Kidney glomerular epithelial cell (primary cell): ENCODE measurements at places on chromosomes 3 and 15.

DNA sequence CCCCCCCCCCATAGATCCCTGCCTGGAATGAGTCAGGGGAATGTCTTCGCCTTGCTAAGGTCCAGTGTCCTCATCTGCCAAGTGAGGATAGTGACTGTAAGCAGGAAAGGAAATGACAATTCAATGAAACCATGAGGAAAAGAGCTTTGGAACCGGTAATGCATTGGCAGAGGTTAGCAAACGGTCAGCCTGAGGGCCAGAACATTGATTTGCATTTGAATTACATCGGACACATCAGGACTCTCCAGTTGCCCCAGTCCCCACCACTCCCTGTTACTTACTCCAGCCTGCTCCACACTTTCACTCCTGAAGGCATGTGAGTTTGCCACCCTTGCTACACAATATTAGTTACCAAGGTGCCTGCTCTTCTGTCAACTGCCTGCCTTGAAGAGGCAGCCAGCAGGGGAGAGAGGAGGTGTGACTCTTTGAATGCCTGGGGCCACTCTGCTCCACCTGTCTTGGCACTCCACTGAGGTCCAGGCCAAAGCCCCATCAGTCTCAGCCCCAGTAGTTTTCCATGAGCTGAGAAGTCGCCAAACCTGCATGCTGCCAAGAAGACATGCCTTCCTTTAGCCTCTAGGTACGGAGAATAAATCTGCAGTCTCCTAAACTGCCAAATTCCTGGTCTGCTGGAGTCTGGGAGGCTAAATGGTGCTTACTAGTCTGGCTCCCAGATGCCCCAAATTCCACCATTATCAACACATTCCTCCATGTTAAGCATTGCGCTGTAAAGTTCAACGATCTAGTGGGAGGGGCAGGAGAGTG is 191.7 kb upstream of the TLE3 start:
- no peak for DNase-seq

DNA sequence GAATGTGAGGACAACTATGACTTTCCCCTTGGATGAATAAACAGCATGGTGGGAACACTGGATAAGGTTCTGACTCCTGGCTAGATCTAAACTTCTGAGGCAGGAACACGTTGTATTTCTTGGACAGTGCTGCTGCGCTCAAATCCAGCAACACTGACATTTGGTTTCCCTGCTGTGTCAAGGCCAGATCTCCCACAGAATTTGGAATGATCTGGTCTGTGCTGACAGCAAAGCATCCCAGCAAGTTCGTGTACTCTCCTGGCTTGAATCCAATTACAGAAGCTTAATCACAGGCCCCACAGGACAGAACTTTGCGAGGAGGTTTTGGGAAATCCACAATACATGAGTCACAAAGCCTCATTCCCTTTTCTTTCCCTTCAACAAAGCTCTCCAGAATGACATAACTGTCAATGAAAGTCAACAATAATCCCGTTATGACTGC is 92.5 kb downstream of the ADAMTS9 start:
- DNase-seq = no peak

GRCh38 chr3:186454881-186455703 is 89.1 kb downstream of the CRYGS start:
- DNase-seq = no peak

GRCh38 chr15:74434263-74435136 is 742 bp upstream of the SEMA7A start:
- DNase-seq = no peak

GRCh38 chr15:74312445-74313007 is 54.9 kb downstream of the CYP11A1 start:
- DNase-seq = no peak

- no peak for DNase-seq
Observed at GRCh38 chr15:30885814-30886213, 17.9 kb upstream of the FAN1 start.

DNA sequence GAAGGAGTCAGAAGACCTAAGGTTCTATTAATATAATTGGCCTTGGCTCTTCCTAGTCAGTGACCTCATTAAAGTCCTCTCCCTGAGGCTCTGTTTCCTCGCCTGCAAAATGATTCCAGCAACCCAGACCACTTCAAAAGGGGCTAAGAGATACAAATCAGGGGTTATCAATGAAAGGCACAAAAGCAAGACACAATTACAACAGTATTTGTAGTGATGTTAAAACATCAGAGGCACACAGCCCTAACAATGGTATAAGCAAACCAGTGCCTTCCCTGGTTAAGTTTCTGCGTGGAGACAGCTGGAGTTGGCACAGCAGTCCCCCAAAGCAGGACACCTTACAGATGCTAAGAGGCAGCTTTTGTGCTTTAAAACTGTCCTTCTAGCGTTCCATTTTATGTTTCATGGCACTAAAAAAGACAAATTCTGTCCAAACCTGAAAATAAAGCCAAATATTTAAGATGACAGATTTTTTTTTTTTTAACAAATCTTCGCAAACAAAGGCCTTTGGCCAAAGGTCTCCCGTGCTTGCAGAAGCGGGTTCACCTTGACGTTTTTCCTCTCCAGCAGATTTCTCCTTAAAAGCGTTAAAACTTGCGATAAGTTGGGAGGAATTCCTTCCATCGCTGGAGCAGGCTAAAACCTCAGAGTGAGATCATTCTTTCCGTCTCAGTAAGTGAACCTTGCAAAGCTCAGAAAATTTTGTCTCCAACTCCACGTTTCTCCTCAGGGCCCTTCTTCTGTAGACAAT is 999 bp downstream of the ZNF280D start:
- no peak for DNase-seq

DNA sequence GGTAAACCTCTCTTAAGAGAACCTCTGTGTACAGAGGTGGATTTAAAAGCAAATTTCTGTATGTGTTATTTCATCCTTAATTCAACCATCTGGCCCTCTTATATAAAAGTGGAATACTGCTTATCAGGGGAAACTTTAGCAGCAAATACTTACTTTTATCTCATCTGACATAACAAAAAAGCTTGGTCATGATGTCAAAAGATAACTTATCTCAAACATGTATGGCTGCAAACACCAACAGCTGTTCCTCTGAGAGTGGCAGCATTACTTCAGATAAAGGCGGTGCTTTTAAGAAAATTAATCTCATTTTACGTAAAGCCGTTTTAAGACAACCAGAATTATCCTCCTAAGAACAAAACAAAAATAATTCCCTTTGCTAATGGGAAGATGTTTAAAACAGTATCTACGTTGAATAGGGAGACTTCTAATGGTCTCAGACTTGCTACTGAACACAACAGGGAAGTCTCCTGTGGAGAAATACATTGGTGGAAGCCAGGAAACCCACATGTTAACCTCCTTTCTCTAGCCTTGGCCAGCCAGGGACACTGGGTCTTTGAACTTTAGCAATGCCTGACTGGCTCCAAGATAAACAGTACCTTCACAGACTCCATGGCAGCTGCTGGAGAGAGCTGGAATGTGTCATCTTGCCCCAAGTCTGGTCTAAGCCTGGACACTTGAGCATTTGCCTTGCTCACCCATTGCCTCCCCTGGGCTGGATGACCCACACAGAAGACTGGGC is 18.1 kb downstream of the ARRDC4 start:
- peak; percentile 8 for DNase-seq

- no peak for DNase-seq
Observed at GRCh38 chr15:74041311-74041756, 41.0 kb downstream of the GOLGA6A start.

GRCh38 chr3:14453876-14454638 is 51.7 kb downstream of the SLC6A6 start:
- DNase-seq = no peak

GRCh38 chr3:115146418-115147328 is at the start of gene ZBTB20:
TSS of gene ZBTB20 (minus strand) at chr3:115147288.
- peak; percentile 43 for DNase-seq

DNA sequence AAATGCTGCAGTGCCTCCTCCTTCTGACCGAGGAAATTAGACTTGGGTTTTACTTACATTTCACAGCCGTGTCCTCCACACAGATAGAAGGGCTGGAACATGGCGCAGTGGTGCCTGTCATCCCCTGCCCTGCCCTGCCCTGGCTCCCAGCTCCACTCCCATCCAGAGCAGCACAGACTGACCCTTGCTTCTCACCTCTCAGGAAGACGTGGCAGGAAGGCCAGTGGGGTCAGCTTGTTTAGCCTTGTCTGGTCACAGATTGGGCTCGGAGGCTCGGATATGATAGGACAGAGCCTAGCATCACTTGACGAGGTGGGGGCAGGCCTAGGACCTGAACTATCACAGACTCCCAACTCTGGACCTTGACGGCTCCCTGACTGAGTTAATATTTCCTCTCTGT is 88.5 kb downstream of the LINGO1 start:
- DNase-seq = no peak

DNA sequence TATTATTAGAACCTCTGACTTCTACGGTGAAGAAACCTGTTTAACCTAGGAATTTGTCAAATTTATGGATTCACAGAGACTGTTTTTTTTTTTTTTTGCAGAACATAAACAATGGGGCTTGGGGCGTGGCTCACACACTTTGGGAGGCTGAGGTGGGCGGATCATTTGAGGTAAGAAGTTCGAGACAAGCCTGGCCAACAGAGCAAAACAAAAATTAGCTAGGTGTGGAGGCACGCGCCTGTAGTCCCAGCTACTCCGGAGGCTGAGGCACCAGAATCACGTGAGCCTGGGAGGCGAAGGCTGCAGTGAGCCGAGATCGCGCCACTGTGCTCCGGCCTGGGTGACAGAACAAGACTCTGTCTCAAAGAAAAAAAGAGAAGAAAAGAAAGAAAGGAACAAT is 3.0 kb downstream of the ZBTB11 start:
- DNase-seq = no peak

GRCh38 chr3:157810924-157811718 is 295.1 kb downstream of the SHOX2 start:
- no peak for DNase-seq

DNA sequence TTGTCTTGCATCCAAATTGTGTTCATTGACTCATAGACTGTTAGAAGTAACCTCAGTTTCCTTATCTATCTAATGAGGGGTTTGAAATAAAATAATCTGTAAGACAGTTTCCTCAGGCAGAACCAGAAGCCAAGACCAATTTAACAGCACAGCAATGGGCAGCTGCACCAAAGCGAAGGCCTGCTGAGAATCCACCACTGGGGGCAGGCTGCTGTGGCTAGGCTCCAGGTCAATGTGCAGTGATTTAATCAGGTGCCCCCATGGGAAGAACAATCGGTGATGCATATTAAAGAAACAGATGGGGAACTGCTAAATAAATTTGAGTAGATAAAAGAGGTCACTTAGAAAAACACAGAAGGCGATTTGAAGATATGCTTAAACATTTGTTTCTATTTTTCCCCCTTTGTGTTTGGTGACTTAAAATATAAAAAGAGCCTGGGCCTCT is 28.0 kb upstream of the TMOD3 start:
- no peak for DNase-seq

- no peak for DNase-seq
Observed at GRCh38 chr15:84750583-84751092, 2.2 kb downstream of the ZNF592 start.

DNA sequence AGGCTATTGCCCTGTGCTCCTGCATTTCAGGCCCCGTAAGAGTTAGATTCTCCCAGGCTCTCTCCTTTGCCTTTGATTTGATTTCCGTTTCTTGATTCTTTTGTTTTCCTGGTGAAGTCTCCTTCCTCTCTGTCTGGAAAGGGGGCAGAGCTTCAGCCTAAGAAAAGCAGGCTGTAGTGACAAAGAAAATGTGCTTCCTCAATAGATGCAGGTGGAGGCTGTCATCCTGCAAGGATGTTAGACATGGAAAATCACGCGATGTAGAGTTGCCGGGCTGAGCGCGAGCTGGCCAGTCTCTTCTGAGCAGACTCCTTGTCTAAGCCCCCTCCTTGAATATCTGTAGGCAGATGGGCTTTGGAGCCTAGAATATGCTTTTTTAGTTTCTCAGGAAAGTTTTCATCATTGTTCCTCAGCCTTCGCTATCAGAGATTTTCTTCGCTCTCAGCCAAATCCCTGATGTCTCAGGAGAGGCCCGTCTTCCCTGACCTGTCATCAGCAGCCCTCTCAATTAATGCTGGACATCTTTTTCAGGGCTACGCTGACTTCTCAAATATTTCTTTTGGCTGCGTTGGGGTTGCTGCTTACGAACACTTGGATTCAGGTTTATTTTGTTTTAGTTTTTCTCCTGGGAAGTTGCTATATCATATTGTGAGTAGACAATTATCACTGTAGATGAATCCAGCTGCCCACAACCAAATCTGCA is 163.6 kb downstream of the ITPR1 start:
- DNase-seq = no peak

- DNase-seq = no peak
Observed at GRCh38 chr15:67794832-67795574, 30.3 kb upstream of the SKOR1 start.

DNA sequence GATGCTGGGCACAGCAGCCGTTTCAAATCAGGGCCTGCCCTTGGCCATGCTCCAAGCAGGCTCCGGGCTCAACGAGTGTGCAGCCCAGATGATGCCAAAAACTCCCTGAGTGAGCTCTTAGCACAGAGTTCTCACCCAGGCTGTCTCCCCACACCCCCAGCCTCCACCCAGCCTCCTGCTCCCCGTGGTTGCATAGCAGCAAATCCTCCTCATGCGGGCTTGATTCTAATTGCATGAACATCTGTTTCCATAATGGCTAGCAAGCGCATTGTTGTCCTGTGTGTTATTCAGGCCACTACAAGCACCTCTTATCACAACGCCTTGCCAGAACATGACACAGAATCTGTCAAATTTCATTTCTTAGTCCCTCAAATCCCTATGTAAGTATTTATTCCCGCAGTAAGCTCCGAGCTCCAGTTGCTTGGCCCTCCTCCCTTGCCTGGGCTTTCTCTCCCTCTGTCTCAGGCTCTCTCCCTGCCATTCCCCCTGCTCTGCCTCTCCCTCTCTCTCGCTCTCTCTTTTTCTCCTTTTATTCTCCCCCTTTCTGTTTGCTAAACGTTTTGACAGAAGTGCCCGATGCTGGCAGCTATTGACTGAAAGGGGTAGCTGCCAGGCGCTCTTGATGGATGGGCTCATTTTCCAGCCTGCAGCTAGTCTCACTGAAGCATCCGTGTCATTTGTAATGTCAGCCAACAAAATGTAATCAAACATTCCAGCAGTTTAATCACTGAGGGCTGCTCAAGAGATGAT is 306.5 kb downstream of the IL20RB start:
- no peak for DNase-seq

GRCh38 chr3:145776782-145777408 is 384.1 kb downstream of the PLOD2 start:
- peak; percentile 49 for DNase-seq

- DNase-seq = peak; percentile 4
Observed at GRCh38 chr15:75198560-75199356, 2.9 kb upstream of the C15orf39 start.

DNA sequence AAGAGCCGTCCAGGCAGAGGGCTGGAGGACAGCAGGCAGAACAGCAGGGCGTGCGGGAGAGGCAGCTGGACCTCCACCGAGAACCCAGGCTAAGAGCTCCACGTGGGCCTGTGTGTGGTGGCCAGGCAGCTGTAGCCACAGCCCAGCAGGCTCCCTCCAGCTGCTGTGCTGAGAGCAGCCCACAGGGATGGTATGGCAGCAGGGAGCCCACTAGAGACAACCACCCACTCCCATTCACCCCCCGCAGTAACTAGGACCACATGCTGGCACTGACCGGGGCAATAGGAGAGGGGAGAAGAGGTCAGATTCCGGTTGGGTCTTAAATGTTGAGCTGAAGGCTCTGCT is 25.6 kb upstream of the MUSTN1 start:
- DNase-seq = no peak
